ENCODE measurements at places on chromosomes 13 and 19. TPM values are rescaled to one million over a fixed set of nuclear protein-coding genes. Genes with fewer than 3 reads are reported as not detected.

Gene C13orf46
- total RNA-seq = 0.20 TPM

Gene LILRB2
- total RNA-seq = not detected

Gene NOTCH3
- 140 TPM for total RNA-seq

Gene PLIN4
- total RNA-seq = 0.77 TPM

Gene TEAD2
- 166 TPM for total RNA-seq

Gene FGF21
- total RNA-seq = not detected

Measured in endodermal cell (in vitro differentiated cells).